Spinal cord (tissue), 10 donors: ENCODE measurements at places on chromosomes 1 and 21.

GRCh38 chr1:156463874-156464273, 36.7 kb downstream of the MEF2D start:
- peaks cover 11% of the 10 kb centered on the region for H3K4me1 ChIP-seq
- no peak overlapping the region for H3K4me3 ChIP-seq
- DNase-seq, result no peak
- no peaks in the 10 kb centered on the region for H3K27me3 ChIP-seq
- peak overlapping the region; percentile 15 for H3K27ac ChIP-seq

DNA sequence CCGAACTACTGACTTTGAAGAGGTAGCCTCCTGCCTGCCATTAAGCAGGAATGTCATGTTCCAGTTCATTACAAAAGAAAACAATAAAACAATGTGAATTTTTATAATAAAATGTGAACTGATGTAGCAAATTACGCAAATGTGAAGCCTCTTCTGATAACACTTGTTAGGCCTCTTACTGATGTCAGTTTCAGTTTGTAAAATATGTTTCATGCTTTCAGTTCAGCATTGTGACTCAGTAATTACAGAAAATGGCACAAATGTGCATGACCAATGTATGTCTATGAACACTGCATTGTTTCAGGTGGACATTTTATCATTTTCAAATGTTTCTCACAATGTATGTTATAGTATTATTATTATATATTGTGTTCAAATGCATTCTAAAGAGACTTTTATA, 159.8 kb upstream of the SGIP1 start:
- no peaks in the 10 kb centered on the region for H3K4me1 ChIP-seq
- H3K4me3 ChIP-seq, result no peak overlapping the region
- H3K27me3 ChIP-seq, result no peaks in the 10 kb centered on the region
- DNase-seq, result no peak
- H3K27ac ChIP-seq, result no peak overlapping the region

GRCh38 chr1:59494145-59494833, 197.4 kb downstream of the FGGY start:
- H3K27me3 ChIP-seq, result no peaks in the 10 kb centered on the region
- H3K4me3 ChIP-seq, result no peak overlapping the region
- no peak overlapping the region for H3K27ac ChIP-seq
- no peaks in the 10 kb centered on the region for H3K4me1 ChIP-seq
- no peaks in the 10 kb centered on the region for H3K36me3 ChIP-seq

- no peaks in the 10 kb centered on the region for H3K4me1 ChIP-seq
- H3K27ac ChIP-seq, result no peak overlapping the region
- DNase-seq, result no peak
- no peaks in the 10 kb centered on the region for H3K27me3 ChIP-seq
- H3K36me3 ChIP-seq, result no peaks in the 10 kb centered on the region
These were observed 27.7 kb upstream of the KCND3 start for GRCh38 chr1:112017183-112017582.

GRCh38 chr1:181656491-181656890, 173.2 kb downstream of the CACNA1E start:
- H3K27me3 ChIP-seq, result no peaks in the 10 kb centered on the region
- peaks cover 9% of the 10 kb centered on the region for H3K4me1 ChIP-seq
- no peak overlapping the region for H3K4me3 ChIP-seq
- DNase-seq, result no peak
- peaks cover 2% of the 10 kb centered on the region for H3K36me3 ChIP-seq

DNA sequence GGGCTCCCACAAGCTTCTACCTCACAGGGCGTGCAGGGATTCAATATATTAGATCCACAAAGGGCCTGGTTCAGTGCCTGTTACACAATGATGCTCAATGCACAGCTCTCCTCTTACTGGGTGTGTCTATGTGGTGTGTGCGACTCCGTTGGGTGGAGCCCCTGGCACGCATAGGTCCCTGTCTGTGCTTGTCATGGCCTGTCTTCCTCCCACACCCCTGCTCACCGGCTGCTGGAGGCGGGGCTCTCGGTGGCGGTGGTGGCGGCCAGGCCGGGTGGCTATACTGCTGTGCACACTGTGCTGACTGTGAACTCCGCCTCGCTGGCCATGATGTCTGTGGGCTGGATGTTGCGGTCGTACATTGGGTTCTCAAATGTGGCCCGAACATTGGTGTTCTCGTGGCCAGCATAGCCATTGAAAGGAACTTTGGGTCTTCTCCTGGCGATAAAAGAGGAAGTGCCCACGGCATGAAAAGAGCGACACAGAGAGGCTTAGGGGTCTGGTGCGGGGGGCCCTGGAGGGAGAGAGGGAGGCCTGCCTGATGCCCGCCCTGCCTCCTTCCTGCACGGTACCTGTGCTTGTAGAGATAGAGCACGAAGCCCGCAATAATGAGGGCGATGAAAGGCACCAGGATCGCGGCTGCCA, 46.9 kb downstream of the ZSCAN20 start:
- H3K27ac ChIP-seq, result no peak overlapping the region
- peaks cover 65% of the 10 kb centered on the region for H3K36me3 ChIP-seq
- H3K4me3 ChIP-seq, result no peak overlapping the region
- no peaks in the 10 kb centered on the region for H3K27me3 ChIP-seq

- H3K4me1 ChIP-seq, result peaks cover 54% of the 10 kb centered on the region
- H3K27ac ChIP-seq, result no peak overlapping the region
- peaks cover 18% of the 10 kb centered on the region for H3K36me3 ChIP-seq
- no peaks in the 10 kb centered on the region for H3K27me3 ChIP-seq
- DNase-seq, result no peak
- no peak overlapping the region for H3K4me3 ChIP-seq
These were observed 4.1 kb downstream of the ZNF362 start for GRCh38 chr1:33260439-33260838.

- H3K36me3 ChIP-seq, result peaks cover 4% of the 10 kb centered on the region
- peaks cover 4% of the 10 kb centered on the region for H3K4me1 ChIP-seq
- no peak overlapping the region for H3K4me3 ChIP-seq
- no peak for DNase-seq
These were observed 3.8 kb downstream of the RGS2 start for GRCh38 chr1:192812420-192813209.

DNA sequence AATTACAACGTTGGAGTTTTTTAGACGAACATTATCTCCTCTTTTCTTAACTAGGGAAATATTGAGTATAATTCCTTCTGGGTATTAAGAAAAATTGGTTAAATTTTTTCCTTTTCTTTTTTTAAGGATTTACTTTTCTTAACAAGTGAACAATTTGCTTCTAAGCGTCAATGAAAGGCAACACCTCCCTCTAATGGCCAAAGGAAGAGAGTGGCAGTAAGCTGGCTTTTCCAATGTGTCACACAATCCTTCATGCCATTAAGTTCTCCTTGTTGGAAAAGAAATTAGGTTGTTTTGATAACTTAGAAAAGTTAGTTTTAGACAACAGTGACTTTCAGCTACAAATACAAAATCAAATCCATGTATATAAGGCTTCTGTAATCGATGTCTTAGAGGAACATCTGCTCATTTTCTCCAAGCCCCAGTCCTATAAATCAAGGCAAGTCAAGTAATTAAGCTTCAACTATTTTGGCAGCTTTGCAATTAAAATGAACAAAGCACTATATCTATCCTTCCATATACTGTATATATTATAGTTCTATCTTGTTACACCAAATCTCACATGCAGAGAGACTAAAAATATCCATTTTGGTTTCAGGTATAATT, 62.8 kb downstream of the EDEM3 start:
- H3K4me1 ChIP-seq, result no peaks in the 10 kb centered on the region
- H3K36me3 ChIP-seq, result no peaks in the 10 kb centered on the region
- no peak overlapping the region for H3K27ac ChIP-seq
- no peak overlapping the region for H3K4me3 ChIP-seq
